ENCODE measurements at places on chromosomes 12 and 14.

GRCh38 chr12:92136965-92137721 is 8.5 kb downstream of the BTG1 start:
- no peak for DNase-seq

DNA sequence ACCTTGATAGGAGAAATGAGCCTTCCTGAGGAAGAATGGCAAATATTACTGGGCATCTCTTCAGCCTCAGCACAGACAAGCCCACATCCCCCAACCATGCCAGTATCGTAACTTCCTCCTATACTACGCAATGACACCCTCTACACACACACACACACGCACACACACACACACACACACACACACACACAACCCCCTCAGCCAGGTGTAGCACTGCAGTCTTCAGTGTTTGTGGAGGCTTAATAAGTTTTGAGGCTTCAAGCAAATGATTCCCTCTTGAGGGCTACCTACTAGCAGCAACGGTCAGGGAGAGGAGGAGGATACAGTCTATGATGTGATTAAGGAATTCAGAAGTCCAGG is 1.6 kb downstream of the DGKA start:
- no peak for DNase-seq

DNA sequence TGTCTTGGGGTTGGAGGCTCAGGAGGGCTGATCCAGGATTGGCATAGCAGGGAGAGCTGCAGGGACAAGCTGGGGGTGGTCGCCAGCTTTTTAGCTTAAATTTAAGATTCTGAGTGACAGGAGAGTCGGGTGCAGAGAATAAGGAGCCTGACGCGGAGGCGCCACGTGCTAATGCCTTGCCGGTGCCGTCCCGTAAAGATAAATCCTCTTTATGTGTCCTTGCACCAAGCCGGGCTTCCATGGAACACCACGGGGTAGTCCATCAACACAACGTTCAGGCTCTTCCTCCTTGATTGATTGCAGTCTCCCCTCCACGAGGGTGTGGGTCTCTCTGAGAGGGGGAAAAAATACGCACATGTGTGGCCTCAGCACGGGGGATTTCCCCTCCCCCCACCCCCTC is 3.9 kb downstream of the DLK1 start:
- DNase-seq: no peak

DNA sequence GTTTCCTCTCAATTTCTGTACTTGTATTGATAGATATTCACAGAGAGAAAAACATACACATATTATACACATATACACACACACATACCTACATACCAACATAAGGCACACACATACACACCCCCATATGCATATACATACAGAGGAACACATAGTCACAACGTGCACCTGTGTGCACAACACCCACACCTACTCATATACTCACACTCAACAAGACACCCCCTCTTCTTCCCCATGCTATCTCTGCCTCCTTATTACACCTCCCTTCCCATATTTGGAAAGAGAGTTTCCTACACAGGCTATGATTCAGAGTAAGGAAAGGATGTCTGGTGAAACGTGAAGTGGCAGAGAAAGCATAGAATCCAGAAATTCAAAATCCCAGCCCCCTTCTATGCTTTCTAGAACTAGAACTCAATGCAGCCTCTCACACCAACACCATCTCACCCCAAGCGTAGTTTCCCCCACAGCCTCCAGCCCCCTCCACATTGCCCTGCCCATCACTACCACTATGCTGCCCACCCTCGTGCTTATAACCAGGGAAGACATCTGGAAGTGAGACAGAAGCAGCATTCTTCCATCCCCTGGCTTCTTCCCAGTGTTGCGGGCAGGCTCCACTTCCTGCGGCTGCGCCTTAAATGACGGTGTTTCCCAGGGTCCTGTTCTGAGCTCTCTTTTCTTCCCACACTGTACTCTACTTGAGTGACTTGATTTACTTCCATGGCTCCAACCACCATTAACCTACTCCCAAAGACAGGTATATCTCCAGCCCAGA is 2.4 kb downstream of the RNASE8 start:
- no peak for DNase-seq

- no peak for DNase-seq
These were observed 62.8 kb downstream of the BEGAIN start for GRCh38 chr14:100524233-100524932.

- no peak for DNase-seq
These were observed 10.8 kb downstream of the MLH3 start for GRCh38 chr14:75040507-75040906.

DNA sequence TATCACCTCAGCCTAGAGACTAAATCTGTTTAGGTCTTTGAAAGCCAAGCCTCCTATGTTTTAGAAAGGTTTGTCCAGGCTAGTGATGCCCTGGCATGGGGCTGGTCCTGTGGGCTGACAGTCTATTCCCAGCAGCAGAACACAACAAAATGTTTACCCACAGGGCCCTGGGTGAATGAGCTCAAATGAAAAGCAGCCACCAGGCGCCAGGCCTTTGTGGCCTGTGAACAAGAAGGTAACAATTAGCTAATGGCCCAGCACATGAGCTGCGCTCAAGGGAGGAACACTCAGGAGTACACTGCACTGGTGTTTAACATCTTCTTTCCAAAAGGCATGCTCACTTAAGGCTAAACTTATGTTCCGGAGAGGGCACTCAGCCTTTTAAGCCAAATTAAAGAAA is 202.2 kb downstream of the MON2 start:
- DNase-seq: no peak

GRCh38 chr14:24159777-24160498 is 1.1 kb upstream of the IRF9 start:
- DNase-seq: no peak

GRCh38 chr12:15443050-15443449 is 120.7 kb downstream of the PTPRO start:
- no peak for DNase-seq

DNA sequence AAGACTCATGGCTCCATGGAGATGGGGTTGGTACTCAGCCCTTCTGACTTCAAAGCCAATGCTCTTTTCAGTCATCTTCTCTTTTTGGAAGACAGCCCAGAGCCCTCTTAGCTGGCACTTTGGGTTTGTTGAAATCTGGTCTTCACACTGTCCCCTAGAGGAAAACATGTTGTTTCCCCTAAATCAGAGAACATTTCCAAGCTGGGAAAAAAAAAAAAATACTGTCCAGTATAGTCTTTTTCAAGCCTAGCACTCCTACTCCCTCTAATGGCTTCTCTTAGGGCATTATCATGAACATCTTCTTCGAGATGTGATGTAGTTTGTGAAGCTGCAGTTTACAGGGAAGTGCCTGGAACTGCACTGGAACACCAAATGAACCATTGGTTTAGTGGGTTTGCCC is 3.0 kb upstream of the ZC3H14 start:
- DNase-seq: no peak

DNA sequence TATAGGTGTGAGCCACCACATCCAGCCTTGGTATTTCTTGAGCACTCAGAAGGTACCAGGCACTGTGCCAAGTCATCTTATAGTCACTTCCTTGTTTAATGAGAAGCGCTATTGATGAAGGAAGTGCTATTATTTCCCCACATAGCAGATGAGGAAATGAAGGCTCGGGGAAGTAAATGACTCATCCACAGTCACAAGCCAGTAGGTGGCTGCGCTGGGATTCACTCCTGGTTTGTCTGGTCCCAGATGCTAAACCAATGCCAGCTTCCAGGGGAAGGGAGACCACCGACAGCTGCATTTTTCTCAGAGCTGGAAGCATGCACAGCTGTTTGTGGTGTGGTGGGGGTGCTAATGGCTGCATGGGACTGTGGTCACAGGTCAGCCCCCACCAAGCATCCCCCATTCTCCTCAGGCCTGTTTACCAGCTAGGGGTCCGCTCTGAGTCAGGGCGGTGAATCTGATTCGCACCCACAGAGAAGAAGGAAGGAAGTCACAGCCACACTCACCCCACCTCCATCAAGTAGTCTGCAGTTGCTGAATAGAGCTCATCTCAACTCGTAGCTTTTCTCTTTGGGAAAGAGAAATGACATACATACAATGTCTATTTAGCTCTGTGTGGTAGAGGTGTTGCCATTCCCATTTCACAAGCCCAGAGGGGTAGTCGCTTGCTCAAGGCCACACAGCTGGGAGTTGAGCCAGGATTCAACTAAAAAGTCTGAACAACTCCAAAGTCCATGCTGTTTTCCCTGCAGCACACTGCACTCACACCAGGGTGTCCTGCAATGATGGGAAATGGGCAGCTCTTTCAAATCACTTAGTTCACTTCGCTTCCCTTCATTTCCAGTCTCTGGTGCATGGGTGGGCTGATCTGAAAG is 6.3 kb upstream of the LTBP2 start:
- DNase-seq: no peak

DNA sequence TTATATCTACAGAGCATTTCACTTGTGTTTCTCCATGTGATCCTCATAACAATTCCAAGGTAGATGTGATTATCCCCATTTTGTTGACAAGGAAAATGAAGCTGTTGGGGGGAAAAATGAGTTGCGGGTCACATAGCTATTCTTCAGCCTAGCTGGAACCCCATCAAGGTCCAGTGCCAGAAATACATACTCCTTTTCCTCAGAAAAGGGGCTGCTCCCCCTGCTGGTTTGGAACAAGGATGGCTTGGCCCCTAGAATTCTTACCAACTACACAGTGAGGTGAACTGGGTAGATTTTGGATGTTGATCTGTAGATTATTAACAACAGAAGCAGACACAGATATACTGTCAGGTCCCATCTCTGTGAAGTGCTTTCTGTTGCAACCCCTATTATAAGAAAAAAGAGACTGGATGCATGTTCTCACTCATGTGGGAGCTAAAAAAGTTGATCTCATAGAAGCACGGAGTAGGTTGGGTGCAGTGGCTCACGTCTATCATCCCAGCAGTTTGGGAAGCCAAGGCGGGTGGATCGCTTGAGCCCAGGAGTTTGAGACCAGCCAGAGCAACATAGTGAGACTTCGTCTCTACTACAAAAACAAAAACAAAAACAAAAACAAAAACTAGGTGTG is 8.9 kb downstream of the IKZF4 start:
- DNase-seq: no peak

- no peak for DNase-seq
These were observed 11.3 kb upstream of the FAM222A start for GRCh38 chr12:109702111-109702841.

GRCh38 chr12:109359131-109359690 is 11.5 kb downstream of the MYO1H start:
- no peak for DNase-seq

GRCh38 chr12:71871116-71871515 is 31.6 kb downstream of the TBC1D15 start:
- no peak for DNase-seq
